ENCODE measurements at places on chromosomes 5 and 9. TPM values are rescaled to one million over a fixed set of nuclear protein-coding genes. Genes with fewer than 3 reads are reported as not detected.

- DNase-seq, result no peak
Observed at GRCh38 chr5:116898917-116899316, 324.3 kb upstream of the SEMA6A start.

DNA sequence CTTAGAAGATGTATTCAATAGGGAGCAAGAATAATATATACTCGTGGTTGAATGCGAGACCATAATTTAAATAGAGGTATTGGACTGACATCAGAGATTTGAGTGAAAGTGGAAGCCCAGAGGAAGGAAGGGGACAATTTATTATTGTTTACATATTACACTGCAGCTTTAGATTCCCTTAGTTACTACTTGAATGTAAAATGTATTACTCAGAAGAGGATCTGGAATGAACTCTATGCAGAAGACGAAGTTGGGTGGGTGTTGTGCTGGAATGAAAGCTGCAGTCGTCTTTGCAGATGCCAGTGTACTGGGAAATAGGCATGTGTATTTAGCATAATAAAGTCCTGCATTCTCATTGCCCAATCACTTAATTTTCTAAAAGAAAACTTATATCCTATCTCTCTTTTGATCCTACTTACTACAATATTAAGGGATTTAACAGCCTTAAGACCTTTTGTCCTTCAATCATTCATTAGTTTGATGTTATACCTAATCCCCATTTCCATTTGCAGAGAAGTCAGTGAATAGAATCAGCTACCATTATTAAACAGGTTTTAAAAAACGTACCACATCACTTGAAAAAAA lies 570.7 kb upstream of the WWC1 start:
- DNase-seq, result no peak

DNA sequence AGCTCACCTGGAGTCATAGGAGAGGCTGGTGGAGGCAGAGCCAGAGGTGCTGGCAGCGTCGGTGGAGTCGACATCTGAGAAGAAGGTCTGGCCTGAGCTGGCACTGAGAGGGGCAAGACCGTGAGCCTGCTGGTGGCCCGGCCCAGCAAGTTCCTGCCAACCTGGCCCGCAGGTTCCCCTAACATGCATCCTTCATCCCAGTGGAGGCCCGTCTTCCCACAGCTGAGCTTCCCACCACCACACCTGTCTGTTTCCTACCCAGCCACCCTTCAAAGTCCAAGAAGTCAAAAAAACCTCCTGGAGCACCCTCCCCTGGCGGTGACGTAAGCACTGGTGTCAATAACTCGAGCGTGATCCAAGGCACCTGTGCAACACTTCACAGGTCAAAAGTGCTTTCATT lies 16.9 kb downstream of the PHF19 start:
- DNase-seq, result no peak

- peak; percentile 82 for DNase-seq
Observed at GRCh38 chr5:138178516-138179276, at the start of the genes BRD8 and KIF20A. TSS of gene BRD8 (minus strand) at chr5:138178630. CDS start at chr5:138178614, 16 bp downstream. TSS of gene KIF20A (plus strand) at chr5:138179112. CDS start at chr5:138179681, 569 bp downstream.

- no peak for DNase-seq
Observed at GRCh38 chr5:42467572-42467971, 44.3 kb downstream of the GHR start.

DNA sequence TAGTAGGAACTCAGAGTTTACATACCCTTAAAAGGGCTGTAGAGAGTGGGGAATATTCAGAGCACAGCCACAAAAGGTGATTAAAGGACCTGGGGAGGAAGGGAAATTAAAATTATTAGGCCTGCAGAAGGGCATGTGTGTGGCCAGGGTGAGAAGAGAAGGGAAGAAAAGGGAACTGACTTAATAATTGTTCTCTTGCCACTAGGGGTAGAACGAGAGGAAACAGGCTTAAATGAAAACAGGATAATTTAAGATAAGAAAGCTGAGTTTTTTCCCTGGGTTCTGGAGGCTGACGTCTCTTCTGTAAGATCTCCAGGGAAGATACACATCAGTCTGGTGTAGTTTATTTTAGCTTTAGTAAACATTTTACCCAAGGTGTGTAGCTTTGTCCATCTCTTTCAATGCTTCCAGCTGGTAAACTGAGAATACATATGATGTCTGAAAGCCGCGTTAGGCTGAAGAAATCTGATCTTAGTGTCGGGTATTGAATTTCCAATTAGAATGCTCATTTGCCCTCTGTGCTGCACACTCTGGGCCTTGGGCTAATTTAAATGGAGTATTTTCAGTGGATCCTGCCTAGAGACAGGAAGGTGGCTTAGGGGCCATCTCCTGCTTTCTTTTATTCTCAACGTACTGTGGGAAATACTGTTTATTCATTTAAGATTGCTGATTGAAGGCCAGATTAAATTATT lies 416.8 kb downstream of the TMEM38B start:
- DNase-seq, result no peak

DNA sequence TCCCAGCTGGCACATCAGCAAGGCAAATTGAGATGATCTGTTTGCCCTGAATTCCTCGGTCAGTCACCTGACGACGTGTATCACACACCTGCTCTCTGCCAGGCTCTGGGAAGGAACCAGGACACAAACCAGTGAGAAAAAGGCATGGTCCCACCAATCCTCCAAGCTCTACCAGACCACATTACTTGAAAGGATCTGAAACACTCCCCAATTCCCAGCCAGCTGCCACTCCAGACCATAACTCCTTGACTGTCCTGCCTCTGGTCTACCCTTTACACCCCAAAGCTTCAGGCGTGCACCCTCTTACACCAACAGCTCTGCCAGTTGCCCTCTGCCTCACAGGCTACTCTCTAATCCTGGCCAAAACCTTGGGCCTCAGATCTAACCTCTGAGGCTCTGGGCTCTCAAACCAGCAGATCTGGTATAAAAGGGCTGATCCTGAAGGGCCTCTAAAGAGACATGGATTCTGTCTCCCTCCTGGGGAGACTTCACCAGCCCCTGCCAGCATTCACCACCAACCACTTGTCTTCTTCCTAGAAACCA lies 6.8 kb downstream of the MGAT1 start:
- peak; percentile 13 for DNase-seq

GRCh38 chr5:76145945-76146344 lies 62.8 kb downstream of the SV2C start:
- DNase-seq, result no peak

- DNase-seq, result no peak
Observed at GRCh38 chr5:37043693-37044092, 167.1 kb downstream of the NIPBL start.

- no peak for DNase-seq
Observed at GRCh38 chr9:114259798-114260523, 62.9 kb upstream of the ORM1 start.

DNA sequence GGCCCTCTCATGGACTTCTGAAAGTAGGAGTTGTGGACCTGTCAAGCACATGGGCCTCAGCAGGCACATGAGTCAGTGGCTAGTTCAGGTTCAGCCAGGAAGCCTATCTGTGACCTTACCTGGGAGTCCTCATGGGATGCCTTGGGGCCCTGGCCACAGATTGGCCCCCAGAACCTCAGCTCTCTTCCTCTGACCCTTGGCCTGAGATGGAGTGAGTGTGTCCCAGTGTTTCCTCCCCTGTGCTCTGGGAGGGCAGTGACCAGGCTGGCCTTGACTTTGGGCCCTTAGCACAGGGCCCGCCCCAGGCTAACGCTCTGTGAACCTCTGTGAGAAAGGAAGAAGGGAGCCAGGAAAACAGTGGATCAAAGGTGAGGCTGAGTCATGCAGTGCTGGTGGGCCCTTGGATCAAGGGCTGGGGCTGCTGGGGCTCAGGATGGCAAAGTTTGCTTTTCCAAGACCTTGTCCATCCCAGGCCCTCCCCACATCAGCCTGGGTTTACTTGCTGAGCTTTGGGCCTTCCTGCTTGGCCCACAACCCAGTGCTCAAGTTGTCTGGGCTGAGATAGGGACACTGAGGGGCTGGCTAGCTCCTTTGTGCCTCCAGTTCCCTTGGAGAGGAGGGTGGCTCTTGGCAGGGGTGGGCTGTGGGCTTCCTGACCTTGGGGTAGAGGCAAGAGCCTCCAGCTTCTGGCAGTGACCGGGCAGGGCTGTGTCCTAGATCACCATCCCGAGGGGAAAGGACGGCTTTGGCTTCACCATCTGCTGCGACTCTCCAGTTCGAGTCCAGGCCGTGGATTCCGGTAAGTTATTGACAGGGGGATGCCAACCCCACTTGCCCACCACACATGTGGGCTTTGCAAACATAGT lies 41.4 kb downstream of the RGS3 start:
- DNase-seq, result no peak

DNA sequence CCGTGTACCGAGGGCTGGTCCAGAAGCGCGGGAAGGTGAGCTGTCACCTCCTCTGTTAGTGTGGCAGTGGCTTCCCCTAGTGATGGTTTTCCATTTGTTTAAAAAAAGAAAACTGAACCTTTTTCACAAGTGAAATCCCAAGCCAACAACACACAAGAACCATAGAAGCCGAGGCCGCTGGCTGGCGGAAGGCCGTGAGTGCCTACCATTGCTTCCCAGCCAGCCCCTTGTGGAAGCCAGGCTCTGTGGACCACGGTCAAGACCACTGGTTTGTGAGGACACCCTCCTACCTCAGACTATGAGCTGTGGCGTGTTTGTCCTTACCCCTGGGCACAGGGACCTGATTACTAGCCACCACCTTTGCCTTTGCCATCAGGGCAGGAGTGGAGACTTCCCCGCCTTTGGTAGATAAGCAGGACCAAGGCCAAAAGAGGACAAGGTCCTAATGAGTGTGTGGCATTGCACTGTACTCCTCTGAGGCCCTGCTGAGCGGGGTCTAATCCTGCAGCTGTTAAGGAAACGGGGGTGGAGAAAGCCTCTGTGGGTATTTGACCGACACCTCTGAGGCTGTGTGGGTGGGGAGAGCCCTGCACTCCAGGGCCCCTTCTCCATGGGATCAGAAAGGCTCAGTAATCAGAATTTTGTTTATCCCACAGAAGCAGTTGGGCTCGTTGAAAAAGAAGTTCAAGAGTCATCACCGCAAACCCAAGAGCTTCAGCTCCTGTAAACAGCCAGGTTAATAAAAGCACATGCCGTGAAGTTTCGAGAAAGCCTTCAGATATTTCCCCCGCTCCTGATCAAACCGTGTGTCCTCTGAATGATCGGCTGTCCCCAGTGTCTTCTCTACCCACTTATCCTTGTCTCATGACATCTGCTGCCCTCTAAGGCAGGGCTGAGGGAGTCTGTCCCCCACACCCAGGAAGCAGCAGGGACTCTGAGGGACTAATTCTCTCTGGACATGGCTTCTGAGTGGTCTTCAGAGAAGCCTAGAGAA lies 4.3 kb downstream of the SURF2 start:
- DNase-seq, result no peak

DNA sequence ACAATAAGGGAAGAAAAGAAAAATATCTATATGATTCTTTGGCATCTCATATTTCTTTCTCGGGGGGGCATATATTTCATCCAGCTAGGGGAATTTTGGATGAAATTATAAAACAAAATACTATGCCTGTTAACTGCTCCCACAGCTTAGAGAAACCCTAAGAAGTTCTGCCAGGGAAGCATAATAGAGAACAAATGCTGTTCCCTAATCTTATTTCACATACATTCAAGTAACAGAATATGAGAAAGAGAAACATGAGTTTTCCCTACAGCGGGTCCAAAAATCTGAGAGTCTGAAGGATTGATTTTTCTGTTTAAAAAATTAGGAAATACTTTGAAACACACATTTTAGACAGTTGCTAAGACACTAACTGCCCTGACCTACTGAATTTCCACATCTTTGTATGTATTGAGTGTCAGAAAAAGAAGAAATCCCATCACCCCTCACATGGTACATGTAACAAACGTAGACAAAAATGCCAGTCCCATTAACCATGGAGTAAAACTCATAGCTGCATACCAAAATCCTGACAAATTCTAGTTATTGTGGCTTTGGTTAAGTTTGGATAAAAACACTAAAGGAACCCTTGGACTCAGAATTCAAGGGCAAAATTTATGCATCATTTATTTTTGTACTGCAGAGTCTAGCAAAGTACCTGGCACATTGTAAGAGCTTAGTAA lies 620.2 kb upstream of the DMAC1 start:
- DNase-seq, result no peak

DNA sequence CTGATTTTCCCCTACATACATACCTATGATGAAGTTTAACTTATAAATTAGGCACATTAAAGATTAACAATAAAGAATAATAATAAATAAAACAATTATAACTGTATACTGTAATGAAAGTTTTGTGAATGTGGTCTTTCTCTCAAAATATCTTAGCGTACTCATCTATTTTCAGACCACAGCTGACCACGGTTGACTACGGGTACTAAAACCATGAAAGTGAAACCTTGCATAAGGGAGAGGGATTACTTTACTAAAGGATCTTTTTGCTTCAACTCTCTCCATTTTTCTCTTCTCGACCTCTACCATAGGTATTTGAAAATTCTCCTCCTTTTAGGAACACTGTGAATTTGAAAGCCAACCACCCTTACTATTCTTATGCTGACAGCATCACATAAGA lies 475.5 kb downstream of the CETN3 start:
- DNase-seq, result no peak

DNA sequence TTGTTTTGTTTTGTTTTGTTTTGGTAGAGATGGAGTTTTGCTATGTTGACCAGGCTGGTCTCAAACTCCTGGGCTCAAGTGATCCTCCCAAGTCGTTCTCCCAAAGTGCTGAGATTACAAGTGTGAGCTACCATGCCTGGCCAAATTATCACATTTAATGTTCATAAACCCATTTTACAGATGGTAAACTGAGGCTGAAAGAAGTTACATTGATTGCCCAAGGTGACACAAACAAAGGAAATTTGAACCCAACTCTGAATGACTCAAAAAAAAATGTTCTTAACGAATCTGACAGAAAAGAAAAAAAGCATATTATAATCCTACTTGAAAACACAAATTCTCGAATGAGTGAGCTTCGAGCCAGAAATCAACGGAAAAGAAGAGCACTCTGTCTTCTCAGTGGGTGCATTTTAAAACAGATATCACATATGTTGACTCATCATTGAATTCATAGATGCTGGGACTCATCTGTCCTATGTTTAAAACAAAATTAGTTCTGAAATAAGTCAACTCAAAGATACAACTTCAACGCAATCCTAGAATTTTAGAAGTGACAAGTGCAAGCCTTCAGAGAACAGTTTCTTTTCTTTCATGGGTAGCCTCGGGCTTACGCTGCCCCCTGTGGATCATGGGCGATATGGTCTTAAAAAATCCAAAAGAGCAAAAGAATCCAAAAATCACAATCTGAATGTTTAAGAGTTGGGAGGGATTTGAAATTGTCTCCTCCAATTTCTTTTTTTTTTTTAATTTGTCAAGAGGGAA lies 28.4 kb downstream of the TIMD4 start:
- no peak for DNase-seq

GRCh38 chr9:100759215-100759614 lies 181.3 kb downstream of the CAVIN4 start:
- no peak for DNase-seq

DNA sequence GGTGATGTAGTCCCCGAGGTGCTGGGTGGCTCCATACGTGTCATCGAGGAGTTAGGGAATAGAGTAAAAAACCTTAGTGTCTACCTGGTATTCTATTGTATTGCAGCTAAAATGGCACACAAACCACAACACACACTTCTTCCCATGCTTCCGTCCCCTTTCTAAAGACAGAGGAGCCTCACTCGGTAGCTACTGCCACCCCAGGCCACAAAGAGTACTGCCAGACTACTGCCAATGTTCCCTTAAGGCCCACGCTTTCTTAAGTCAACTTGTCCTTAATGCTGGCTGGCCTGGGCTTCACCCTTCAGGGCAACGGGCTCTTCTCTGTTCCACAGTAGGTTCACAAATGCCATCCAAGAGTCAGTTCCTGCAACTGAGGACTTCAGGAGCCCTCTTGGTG lies 673.0 kb downstream of the ELAVL2 start:
- no peak for DNase-seq

GRCh38 chr5:168001318-168001717 lies 290.1 kb upstream of the WWC1 start:
- DNase-seq, result no peak

Gene MRRF
- total RNA-seq, result 39.2 TPM

Gene SLC31A2
- 8.5 TPM for total RNA-seq

Gene ENTPD8
- total RNA-seq, result 1.4 TPM

Gene ARL14EPL
- 0.25 TPM for total RNA-seq

Gene POU5F2
- total RNA-seq, result 1.9 TPM

Gene WDR38
- not detected for total RNA-seq

Measured in mesothelial cell of epicardium (in vitro differentiated cells).